ENCODE measurements at places on chromosomes 5 and 9. TPM values are rescaled to one million over a fixed set of nuclear protein-coding genes. Genes with fewer than 3 reads are reported as not detected.
A peak's percentile ranks its signal among the peaks of the same experiment; 100 is the strongest.

GRCh38 chr9:134833294-134833880 is 47.2 kb upstream of the FCN2 start:
- ATAC-seq, result no peak
- no peaks in the 10 kb centered on the region for H3K36me3 ChIP-seq
- no peak overlapping the region for H3K4me3 ChIP-seq
- H3K27me3 ChIP-seq, result no peaks in the 10 kb centered on the region
- no peak overlapping the region for H3K27ac ChIP-seq

GRCh38 chr5:91028499-91028956 is 354.6 kb downstream of the ARRDC3 start:
- H3K27ac ChIP-seq, result no peak overlapping the region
- no peak for ATAC-seq
- H3K4me3 ChIP-seq, result no peak overlapping the region
- H3K27me3 ChIP-seq, result peaks cover 8% of the 10 kb centered on the region

DNA sequence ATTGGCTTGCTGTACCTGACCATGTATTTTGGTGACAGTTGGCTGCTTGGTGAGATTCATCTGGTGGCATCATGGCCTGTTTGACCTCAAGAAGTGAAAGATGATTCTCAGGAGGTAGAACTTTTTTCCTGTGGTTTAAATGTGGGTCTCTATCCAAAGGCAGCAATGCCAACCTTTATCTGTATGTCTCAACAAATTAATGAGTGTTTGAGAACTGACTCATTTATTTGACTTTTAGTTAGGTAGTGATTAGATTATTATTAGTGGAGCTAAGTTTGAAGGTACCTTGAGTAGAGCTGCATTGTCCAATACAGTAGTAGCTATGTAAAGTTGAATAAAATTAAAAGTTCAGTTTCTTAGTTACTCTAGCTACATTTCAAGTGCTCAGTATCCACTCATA is 48.2 kb downstream of the TLE4 start:
- no peak overlapping the region for H3K27ac ChIP-seq
- peaks cover 18% of the 10 kb centered on the region for H3K4me1 ChIP-seq
- ATAC-seq, result no peak
- H3K4me3 ChIP-seq, result no peak overlapping the region

DNA sequence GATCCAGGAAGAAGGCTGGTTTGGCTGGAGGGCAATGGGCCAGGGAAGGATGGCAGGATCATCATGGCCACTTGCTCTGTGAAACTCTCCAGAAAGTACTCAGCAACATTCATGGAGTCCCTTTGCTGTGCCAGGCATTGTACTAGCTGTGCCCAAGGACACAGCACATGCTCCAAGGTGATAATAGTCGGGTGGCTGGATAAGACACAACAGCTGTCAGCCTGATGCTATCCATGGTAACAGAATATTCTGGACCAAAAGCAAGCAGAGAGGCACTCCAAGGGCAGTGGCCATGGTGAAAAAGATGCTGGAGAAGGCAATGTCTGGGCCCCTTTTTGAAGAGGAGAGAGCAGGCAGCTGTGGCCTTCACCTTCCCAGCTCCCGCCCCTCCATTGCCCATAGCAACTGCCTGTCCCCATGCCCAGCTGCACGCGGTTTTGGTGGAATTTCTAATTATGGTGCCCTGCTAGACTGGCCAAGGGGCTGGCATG is 113.8 kb upstream of the CPEB4 start:
- peaks cover 4% of the 10 kb centered on the region for H3K27me3 ChIP-seq
- H3K4me1 ChIP-seq, result no peaks in the 10 kb centered on the region

- H3K36me3 ChIP-seq, result no peaks in the 10 kb centered on the region
- no peak overlapping the region for H3K4me3 ChIP-seq
- no peaks in the 10 kb centered on the region for H3K27me3 ChIP-seq
- no peak for ATAC-seq
- no peaks in the 10 kb centered on the region for H3K4me1 ChIP-seq
- H3K27ac ChIP-seq, result no peak overlapping the region
Observed at GRCh38 chr9:16708656-16709435, 161.6 kb downstream of the BNC2 start.

Gene ACTBL2
- not detected for total RNA-seq

DNA sequence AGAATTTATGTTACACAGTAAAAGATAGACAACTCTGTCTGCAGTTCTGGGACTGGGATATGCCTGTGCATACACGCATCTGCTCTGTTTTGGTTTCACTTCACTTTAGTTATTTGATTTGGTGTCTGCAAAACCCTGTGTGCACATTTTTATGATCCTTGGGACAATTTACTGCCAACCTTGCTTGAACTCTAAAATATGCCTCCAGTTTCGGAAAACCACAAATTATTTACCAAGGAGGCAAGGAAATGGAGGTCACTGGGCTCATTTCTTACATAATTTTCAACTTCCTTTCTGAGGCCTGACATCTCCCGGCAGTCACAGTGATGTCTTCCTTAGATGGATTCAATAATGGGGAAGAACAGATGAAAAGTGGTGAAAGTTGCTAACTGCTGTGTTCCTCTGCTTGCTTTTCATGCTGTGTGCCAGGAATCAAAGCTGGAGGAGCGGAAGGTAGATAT is 61.2 kb upstream of the TAF11L2 start:
- H3K4me1 ChIP-seq, result no peaks in the 10 kb centered on the region
- no peak overlapping the region for H3K4me3 ChIP-seq
- no peaks in the 10 kb centered on the region for H3K27me3 ChIP-seq
- no peaks in the 10 kb centered on the region for H3K36me3 ChIP-seq
- no peak overlapping the region for H3K27ac ChIP-seq
- ATAC-seq, result no peak

- peak; percentile 86 for ATAC-seq
- H3K4me3 ChIP-seq, result peak overlapping the region; percentile 76
- H3K36me3 ChIP-seq, result no peaks in the 10 kb centered on the region
- no peaks in the 10 kb centered on the region for H3K27me3 ChIP-seq
- peaks cover 34% of the 10 kb centered on the region for H3K4me1 ChIP-seq
Observed at GRCh38 chr5:112929336-112930081, 7.5 kb upstream of the REEP5 start.

GRCh38 chr9:8724284-8725018 is 924.9 kb upstream of the DMAC1 start:
- no peaks in the 10 kb centered on the region for H3K36me3 ChIP-seq
- H3K27me3 ChIP-seq, result peaks cover 6% of the 10 kb centered on the region
- no peak for ATAC-seq
- H3K27ac ChIP-seq, result no peak overlapping the region
- H3K4me1 ChIP-seq, result no peaks in the 10 kb centered on the region

GRCh38 chr9:4080921-4081895 is 218.7 kb downstream of the GLIS3 start:
- H3K27me3 ChIP-seq, result peaks cover 9% of the 10 kb centered on the region
- H3K4me1 ChIP-seq, result no peaks in the 10 kb centered on the region
- H3K4me3 ChIP-seq, result no peak overlapping the region
- ATAC-seq, result no peak
- no peaks in the 10 kb centered on the region for H3K36me3 ChIP-seq

Gene MARCHF6
- 157 TPM for total RNA-seq

- no peak overlapping the region for H3K27ac ChIP-seq
- H3K36me3 ChIP-seq, result no peaks in the 10 kb centered on the region
- H3K27me3 ChIP-seq, result no peaks in the 10 kb centered on the region
- ATAC-seq, result no peak
- no peak overlapping the region for H3K4me3 ChIP-seq
Observed at GRCh38 chr5:15539951-15540350, 40.0 kb downstream of the FBXL7 start.
